ENCODE measurements at places on chromosomes 6 and 20. TPM values are rescaled to one million over a fixed set of nuclear protein-coding genes. Genes with fewer than 3 reads are reported as not detected.

PAX1 gene
- not detected for total RNA-seq

RFX6 gene
- total RNA-seq: not detected

- no peak for DNase-seq
Observed at GRCh38 chr6:40457261-40457660, 129.9 kb downstream of the LRFN2 start.

DNA sequence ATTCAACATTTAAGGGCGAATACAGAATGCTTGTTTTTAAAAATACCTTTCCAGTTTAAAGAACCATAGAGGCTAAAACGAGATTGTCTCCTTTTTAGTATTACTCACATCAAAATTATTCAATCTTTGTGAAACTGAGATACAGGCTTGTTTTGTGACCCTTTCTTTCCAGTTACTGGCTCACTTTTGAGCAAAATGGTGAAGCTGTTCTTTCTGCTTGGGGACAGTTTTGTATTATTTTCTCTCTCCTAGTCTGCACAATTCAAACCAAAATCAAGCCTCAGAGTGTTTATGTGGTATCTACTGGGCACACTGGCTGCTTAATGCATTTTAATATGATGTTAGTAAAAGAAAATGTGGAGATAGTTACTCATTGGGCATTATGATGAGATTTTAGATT, 36.5 kb downstream of the HIVEP1 start:
- no peak for DNase-seq

GRCh38 chr6:24949020-24949569, 13.3 kb upstream of the RIPOR2 start:
- no peak for DNase-seq

PBOV1 gene
- not detected for total RNA-seq

DNA sequence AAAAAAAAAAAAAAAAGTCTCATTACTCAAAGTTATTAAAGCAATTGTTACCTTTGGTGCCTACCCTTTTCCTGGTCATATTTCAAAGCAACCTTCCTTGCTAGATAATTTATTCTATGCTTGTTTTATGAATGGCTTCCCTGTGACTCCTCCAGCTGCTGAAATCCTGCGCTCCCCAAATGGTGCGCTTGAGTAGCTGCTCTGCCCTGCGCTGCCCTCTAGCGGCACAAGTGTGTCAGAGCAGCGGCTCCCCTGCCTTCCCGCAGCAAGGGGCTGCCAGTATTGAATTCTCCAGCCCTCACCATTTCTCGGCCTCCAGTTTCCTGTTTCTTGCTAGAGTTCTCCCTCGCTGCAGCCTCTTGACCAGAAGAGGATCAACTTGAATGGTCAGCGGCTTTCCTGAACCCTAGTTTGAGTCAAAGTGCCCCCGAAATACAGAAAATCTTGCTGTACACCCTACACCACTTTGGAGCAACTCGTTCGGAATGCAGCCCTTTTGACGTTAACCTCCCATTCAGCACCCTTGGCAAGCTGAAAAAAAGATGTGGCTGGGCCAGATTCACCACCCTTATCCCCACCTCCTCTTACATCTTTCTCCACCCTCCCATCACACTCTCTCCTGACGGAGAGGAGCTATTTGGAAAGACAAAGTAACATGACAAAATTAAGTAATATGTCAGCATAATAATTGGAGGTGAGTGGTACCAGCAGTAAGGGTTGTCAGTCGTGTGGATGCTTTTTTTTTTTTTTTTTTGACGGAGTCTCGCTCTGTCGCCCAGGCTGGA, 60.4 kb upstream of the KLHL31 start:
- peak; percentile 21 for DNase-seq

GRCh38 chr6:140809694-140810101, 1323.0 kb upstream of the GJE1 start:
- DNase-seq: no peak

GRCh38 chr20:48698507-48699267, 129.1 kb downstream of the PREX1 start:
- DNase-seq: no peak

DNA sequence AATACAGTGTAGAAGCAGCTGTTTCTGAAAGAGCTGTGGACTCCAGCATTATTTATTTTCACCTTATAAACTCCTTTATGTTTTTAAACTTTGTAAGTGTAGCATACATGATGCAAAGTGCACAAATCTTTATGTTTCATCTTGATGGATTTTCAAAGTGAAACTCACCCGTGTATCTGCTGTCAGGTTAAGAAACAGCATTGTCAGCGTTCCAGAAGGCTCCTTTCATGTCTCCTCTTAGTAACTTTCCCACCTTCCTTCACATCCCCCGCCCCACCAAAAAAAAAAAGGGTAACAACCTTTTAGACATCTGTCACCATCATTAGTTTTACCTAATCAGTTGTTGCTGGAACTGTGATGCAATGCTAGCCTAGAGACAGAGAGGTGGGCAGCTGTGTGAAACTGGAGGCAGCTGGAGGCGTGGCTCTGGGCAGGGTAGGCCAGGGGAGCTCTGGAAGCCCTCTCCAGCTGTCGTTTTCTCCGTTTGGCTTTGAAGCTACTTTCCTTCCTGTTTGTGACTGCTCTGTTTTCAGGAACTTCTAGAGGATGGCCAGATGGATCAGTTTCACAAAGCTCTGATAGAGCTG, 7.2 kb downstream of the ACTR5 start:
- no peak for DNase-seq

AIF1 gene
- total RNA-seq: 0.33 TPM

DNA sequence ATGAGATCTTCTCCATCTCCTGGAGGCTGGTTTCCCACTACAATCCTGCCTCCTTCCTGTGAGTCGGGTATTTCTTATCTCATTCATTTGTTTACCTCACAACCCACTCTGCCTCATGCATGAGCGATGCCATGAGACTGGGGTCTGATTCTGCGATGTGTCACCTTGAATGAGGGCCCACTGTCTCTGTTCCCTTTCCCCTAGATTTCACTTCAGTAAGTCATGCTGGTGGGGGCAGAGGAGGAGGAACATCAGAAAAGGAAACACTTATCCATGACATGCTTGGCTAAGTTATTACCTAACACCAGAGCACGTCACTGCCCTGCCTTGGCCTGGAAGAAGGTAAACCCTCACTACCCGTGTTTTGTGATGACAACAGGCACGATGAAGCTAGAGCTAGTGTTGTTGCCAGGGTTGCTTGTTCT, 337.4 kb upstream of the PRDM1 start:
- peak; percentile 88 for DNase-seq

DNA sequence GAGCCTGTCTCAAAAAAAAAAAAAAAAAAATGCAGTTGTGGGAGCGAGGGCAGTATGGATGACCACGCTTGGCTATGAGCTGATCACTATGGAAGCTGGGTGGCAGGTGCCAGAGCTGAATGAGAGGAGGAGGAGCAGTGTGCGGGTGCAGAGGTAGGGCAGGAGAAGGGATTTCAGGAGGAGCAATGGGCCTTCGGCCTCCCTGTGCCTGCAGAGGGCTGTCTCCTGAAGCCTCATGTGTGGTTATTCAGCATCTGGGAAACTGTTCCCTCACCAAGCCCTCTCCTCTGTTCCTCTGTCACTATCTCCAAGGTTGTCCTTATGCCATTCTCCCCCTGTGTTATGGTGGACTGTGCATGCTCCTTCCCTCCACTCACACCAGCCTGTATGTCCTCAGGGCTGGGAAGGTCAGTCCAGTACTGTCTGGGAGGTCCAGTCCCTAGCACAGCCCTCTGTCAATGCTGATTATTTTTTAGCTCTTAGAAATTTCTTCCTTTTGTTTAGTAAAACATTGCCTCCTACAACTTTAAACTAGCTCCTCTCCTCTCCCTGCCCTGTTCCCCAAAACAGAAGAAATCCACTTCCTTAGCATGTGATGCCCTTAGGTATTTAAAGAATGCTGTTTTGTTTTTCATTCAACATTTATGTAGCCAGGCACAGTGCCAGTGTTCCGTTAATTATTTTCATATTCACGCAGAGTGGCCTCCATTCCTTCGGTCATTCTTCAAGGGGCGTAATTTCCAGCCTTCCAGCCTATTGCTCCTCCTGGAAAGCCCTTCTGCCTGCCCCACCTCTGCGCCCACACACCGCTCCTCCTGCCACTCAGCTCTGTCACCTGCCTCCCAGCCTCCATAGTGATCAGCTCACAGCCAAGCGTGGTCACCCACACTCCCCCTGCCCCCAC, 48.9 kb downstream of the CNBD2 start:
- DNase-seq: peak; percentile 72

INSM1 gene
- not detected for total RNA-seq

DOK5 gene
- 3.5 TPM for total RNA-seq

- DNase-seq: no peak
Observed at GRCh38 chr6:111651185-111652034, 45.7 kb upstream of the TRAF3IP2 start.

GRCh38 chr20:16654858-16655535, 74.8 kb upstream of the SNRPB2 start:
- no peak for DNase-seq

MATN4 gene
- not detected for total RNA-seq

- DNase-seq: no peak
Observed at GRCh38 chr20:50249447-50250388, 59.1 kb downstream of the CEBPB start.

GRCh38 chr6:5276581-5276980, 15.3 kb downstream of the FARS2 start:
- no peak for DNase-seq

ADA gene
- 18.1 TPM for total RNA-seq

GRCh38 chr20:1563598-1563997, 6.1 kb upstream of the SIRPD start:
- DNase-seq: no peak

SFTA2 gene
- total RNA-seq: 1.0 TPM

CALHM4 gene
- total RNA-seq: not detected

PTK6 gene
- 0.55 TPM for total RNA-seq

DNA sequence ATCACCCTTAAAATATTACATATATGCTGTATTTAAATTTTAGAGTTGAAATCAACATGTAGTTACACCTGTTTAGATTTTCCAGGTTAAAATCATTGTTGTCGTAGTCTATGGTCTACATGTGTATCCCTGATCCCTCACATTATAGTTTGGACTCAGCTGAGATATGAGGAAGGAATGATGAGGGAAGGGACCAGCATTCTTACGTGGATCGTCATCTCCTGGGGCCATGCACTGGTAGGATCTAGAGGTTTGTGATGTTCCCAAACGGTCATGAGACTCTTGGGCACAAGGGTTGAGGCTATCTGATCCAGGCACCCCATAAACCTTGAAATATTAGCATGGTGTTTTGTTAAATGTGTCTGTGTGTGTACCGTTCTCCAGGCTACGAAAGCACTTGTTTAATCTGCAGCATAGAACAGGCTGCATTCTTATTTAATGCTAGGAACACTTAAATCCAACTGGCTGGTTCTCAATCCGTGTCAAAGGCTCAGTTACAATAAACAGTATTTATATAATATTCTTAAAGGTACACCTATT, 55.4 kb downstream of the IPCEF1 start:
- DNase-seq: no peak

GRCh38 chr6:3631877-3632276, 119.6 kb downstream of the PXDC1 start:
- no peak for DNase-seq

- DNase-seq: no peak
Observed at GRCh38 chr20:7378864-7379605, 561.2 kb downstream of the HAO1 start.

GRCh38 chr6:43705996-43706395, 18.4 kb upstream of the MRPS18A start:
- no peak for DNase-seq

ULBP3 gene
- total RNA-seq: 14.8 TPM

DNA sequence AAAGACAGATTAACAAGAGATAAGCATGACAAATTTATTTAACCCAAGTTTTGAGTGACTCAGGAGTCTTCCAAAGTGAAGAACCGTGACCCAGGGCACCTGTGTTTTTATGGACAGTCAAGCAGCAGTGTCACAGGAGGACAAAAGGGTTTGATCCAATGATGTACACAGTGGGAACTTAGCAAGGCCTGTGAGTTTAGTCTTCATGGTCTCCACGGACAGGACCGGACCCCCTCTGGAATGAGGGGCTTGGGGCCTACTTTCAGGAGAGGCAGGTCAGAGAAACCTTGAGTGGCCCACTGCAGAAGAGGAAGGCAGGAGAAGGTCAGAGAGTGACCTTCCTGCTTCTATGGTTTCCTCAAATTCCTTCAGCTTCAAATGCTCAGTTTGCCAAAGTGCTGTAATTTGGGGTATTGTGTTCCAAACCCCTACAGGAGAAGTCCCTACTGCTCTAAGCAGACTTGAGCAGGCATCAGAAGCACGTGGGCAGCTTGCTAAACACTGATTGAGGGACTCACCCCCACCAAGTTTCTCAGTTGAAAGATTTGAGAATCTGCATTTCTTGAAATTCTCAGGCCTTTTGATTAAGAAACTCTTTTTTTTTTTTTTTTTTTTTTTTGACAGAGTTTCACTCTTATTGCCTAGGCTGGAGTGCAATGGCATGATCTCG, 26.4 kb upstream of the ZMYND8 start:
- DNase-seq: no peak

DNA sequence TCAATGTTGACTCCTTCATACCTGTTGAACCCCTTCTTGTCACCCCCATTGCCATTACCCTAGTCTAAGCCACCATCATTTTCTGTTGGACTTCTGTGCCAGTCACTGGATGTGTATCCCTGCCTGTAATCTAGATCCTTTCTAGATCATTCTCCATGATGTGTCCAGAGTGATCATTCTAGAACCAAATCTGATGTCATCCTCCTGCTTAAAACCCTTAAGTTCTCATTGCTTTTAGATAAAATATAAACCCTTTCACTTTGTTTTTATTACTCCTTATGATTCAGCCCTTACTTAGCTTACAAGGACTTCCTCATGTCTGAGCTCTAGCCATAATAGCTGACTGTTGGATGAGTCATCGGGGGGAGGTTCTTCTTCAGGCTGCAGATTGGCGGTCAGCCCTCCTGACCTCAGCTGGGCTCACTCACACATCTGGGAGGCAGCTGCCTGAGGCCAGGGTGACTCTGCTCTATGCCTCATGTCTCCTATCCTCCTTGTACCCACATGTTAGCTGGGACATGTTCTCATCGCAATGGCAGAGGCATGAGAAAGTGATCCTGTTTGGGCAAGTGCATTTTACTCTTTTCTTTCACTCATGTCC, 287.6 kb downstream of the ESR1 start:
- DNase-seq: peak; percentile 99

OGFR gene
- 61.3 TPM for total RNA-seq

GRCh38 chr20:52193886-52194545, 2.4 kb upstream of the ZFP64 start:
- DNase-seq: no peak

GRCh38 chr20:32507998-32508774, 76.9 kb downstream of the NOL4L start:
- no peak for DNase-seq

DNA sequence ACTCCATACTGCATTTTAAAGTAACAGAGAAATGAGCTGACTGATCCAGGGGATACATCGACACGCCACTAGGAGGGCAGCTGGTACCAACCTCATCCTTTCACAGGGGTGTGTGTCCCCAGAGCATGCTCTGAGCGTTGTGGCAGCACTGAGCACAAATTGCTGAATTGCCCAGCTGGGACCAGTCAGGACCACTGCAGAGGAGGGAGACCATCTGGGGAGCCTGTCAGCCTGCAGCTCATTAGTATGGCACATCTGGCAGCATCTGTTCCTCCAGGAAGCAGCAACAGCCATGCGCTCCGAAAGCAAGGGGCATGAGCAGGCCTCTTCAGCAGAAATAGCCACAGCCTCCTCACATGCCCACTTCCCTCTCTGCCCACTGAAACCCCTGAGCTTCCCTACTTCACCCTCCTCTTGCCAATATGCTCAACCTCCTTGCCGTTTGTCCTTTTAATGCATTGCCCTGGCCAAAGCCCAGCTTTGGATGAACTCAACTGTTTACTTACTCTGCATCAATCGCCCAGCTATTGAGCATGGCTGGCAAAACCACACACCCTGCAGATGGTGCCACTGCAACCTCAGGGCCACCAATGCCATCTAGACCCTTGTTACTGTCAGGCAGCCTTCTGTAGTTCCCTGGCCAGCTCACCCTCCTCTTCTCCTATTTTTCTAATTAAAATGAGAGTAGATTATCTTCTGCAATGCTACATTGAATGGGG, 77.6 kb upstream of the NEDD9 start:
- no peak for DNase-seq

All from kidney epithelial cell (primary cell).